ENCODE measurements at places on chromosomes 6 and 20. TPM values are rescaled to one million over a fixed set of nuclear protein-coding genes. Genes with fewer than 3 reads are reported as not detected.
A peak's percentile ranks its signal among the peaks of the same experiment; 100 is the strongest.

GRCh38 chr6:131685266-131685780 lies 15.9 kb downstream of the OR2A4 start:
- no peaks in the 10 kb centered on the region for H3K36me3 ChIP-seq
- no peak for DNase-seq
- H3K27me3 ChIP-seq: peaks cover 3% of the 10 kb centered on the region
- H3K27ac ChIP-seq: no peak overlapping the region
- H3K4me3 ChIP-seq: no peak overlapping the region

DNA sequence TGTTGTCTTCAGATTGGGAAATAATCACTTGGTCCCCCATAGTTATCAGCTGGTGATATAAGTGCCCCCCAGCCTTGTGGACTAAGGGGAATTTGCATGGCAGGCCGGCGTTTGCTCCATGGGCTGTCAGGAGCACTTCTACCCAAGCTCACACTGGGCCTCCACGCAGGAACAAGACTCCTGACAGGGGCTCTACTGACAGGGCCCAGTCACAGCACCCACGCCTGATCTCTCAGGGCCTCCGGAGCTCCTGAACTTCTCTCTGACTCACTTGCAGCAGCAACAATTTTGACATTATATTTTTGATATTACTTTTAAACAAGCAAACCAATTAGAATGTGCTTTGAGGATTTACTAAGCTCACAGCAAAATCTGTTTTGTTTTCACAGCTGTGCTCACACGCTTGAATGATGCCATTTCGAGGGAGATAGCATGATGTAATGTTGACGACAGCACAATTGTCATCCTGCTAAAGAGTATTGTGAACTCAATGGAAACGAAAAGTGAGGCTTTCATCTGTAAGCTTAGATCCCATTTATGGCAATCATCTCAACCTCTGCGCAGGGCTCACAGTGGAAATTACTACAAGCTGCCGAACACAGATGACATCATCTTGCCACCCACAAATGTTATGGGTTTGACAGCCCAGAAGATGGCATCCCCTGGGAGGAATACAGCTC lies 28.7 kb upstream of the TXNDC5 start:
- H3K4me1 ChIP-seq: no peaks in the 10 kb centered on the region
- DNase-seq: no peak

GRCh38 chr6:170262489-170263088 lies 28.3 kb downstream of the DLL1 start:
- no peak overlapping the region for H3K27ac ChIP-seq
- no peaks in the 10 kb centered on the region for H3K36me3 ChIP-seq
- no peak for DNase-seq
- no peak overlapping the region for H3K4me3 ChIP-seq

DNA sequence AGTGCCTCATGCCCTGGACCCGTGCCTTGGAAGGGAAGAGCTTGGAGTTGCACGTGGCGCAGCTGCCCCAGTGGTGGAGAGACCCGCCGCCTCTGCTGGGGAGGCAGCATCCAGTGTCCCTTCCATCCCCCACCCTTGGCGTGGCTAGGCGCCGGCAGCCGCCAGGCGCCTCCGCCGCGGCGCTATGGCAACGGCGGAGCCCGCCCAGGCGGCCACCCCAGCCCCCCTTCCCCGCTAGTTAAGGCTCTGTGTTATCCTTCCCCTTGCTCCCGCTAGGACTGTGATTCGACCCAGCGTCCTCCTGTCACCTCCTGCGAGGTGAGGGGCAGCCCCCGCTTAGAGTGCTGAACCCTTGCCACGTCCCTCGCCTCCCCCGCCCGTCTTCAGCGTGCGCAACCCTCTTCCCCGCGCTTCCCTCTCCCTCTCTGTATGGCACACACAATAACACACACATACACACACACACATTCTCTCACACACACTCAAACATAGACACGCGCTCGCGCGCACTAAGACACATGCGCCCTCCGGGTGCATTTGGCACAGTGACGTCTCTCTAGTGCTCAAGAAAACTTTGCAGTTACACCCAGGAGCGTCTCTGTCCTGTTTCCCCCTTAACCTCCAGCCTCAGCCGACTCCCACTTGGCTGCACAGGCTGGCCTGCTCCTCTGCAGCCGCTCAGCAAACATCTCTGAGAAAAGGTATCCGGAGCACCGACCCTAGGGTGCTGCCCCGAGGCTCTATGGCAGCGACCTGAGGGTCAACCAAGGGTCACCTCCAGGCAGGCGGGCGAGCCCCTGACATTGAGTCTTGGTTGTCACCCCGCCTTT lies 8.5 kb downstream of the GRIK2 start:
- 0 out of 2 replicates have a peak, but pooled peaks cover 8% of the 10 kb centered on the region for H3K4me1 ChIP-seq
- peak overlapping the region; percentile 20 for H3K27ac ChIP-seq
- H3K27me3 ChIP-seq: no peaks in the 10 kb centered on the region
- peak overlapping the region; percentile 54 for H3K4me3 ChIP-seq
- H3K36me3 ChIP-seq: no peaks in the 10 kb centered on the region

DNA sequence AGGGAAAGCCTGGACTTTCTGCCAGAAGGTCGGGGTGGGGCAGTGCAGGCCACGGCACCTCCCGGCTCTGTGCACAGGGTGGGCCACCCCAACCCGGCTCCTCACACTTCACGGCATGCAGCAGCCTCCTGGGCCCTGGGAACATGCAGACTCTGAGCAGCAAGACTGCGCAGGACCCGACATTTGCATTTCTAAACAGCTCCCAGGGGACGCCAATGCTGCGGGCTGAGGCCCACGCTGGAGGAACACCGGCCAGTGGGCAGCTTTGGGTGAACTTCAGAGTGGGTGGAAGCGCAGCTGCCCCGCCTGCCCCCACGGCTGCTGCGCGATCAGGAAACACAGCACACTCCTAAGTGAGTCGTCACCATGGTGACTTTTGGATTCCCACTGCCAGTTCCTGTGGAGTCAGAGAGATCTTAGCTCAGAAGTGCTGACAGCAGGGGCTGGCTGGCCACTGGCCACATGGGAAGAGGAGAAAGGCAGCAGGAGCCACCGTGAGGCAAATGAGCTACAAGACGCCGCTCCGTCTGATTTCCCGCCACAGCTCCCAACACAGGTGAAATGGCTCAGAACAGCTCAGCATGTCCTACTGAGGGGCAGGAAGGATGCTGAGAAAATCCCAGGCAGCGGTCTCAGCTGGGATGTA lies 52.1 kb downstream of the RNASET2 start:
- H3K4me3 ChIP-seq: no peak overlapping the region
- H3K4me1 ChIP-seq: no peaks in the 10 kb centered on the region
- H3K36me3 ChIP-seq: no peaks in the 10 kb centered on the region
- peaks cover 3% of the 10 kb centered on the region for H3K27me3 ChIP-seq

DNA sequence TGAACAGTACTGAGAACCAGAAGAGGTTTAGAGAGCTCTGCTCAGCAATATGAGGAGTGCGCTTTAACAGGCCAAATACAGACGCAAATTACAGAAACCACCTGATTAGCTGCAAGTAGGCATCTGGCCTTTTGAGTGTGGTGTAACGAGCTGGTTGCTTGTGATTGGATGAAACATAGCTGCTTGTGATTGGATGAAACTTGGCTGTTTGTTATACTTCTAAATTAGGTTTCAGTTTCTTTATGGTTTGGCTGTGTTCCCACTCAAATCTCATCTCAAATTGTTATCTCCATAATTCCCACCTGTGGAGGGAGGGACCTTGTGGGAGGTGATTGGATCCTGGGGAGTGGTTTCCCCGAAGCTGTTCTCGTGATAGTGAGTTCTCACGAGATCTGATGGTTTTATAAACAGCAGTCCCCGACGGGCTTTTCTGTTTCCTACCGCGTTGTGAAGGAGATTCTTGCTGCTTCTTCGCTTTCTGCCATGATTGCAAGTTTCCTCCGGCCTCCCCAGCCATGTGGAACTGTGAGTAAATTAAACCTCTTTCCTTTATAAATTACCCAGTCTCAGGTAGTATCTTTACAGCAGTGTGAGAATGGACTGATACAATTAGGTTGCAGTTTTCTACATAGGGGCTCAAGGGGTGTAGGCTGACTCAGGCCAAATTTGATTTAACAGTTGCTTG lies 655.9 kb upstream of the MAN1A1 start:
- H3K27me3 ChIP-seq: no peaks in the 10 kb centered on the region
- H3K4me3 ChIP-seq: no peak overlapping the region
- no peaks in the 10 kb centered on the region for H3K36me3 ChIP-seq
- no peak for DNase-seq

DNA sequence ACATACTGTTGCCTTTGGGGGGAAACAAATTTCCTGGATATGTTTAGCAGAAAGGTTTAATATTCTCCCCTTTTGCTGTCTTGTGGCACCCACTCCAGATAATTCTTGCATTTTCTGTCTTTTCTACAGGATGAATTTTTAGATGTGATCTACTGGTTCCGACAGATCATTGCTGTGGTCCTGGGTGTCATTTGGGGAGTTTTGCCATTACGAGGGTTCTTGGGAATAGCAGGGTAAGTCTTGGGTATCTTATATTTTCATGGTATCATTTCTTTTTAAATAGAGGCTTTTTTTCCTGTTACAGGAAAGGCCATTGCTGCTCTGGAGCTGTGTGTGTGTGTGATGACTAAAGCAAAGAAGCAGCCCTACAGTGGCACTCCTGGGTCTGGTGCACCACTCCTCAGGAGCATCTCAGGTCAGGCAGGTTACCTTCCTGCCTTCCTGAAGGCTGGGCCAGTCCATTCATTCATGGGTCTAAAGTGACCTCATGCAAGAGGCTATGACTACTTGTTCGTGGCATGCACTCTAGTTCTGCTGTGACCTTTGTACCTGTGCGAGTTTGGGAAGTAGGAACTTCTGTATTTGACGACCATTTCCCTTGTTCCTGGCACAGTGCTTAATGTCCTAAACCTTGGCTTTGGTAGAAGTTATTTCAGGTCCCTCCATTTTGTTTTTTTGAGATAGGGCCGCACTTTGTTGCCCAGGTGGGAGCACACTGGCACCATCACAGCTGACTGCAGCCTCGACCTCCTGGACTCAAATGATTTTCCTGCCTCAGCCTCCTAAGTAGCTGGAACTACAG lies 2.2 kb downstream of the RAB5IF start:
- H3K4me3 ChIP-seq: no peak overlapping the region
- peaks cover 4% of the 10 kb centered on the region for H3K4me1 ChIP-seq
- H3K27ac ChIP-seq: no peak overlapping the region
- DNase-seq: no peak
- peaks cover 33% of the 10 kb centered on the region for H3K36me3 ChIP-seq

DNA sequence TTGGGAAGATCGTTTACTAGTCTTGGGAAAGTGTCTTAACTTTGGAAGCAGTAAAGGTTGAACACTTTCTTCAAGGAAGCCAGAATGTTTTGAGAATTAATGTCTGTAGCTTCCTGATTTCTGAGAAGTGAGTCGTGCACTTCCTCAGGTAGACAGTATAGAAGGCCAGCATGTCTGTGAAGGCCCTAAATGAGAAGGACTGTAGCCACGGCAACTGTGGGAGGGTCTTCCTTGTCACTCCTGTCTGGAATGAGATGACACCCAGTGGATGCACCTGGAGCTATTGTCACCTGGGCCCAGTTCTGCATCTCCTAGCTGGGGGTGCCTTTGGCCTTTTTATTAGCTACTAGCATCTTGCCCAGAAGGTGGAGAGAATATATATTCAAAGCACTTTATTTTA lies 8.8 kb downstream of the STX16 start:
- H3K27me3 ChIP-seq: no peaks in the 10 kb centered on the region
- DNase-seq: no peak

DNA sequence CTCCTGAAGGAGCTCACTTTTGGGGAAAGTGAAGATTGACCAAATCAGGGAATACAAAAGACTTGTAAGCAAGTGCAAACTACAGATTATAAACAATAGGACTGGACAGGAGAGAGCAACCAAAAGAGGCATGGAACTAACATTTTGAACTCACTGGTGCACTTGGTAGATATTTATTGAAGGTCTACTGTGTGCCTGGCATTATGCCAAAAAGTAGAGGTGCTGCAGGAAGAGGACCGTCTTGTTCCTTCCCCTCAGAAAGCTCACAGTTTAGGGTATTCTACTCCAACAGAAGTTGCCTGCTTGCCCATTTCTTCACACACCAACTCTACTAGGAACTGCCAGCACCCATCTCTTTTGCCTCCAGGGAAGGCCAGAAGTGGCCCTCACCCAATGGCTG lies 10.0 kb upstream of the TSHZ2 start:
- no peak for DNase-seq
- H3K27ac ChIP-seq: no peak overlapping the region
- no peak overlapping the region for H3K4me3 ChIP-seq

GRCh38 chr6:162184465-162184864 lies 543.1 kb downstream of the PRKN start:
- H3K4me3 ChIP-seq: no peak overlapping the region
- H3K4me1 ChIP-seq: no peaks in the 10 kb centered on the region
- no peaks in the 10 kb centered on the region for H3K27me3 ChIP-seq
- H3K36me3 ChIP-seq: no peaks in the 10 kb centered on the region

DNA sequence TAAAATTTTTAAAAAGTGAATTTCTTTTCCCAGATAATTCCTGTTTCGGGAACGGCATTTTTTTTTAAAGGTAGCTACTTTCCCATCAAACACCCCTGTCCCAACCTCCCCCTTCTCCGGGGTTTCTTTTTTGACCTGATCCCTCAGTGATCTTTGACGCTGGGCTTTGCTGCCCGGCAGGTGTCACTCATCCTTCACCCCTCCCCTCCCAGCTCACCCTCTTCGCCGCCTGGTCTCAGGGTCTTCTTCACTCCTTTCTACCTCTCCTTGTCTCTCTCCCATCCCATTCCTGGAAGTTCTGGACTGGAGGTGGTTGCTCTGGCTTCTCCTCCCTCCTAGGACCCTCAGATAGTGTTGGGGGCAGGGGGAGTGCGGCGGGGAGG lies 329 bp upstream of the GPR6 start:
- H3K27me3 ChIP-seq: peaks cover 4% of the 10 kb centered on the region
- no peaks in the 10 kb centered on the region for H3K4me1 ChIP-seq
- H3K27ac ChIP-seq: no peak overlapping the region
- no peak for DNase-seq

GRCh38 chr6:140620496-140620895 lies 1246.0 kb upstream of the CITED2 start:
- peak overlapping the region; percentile 15 for H3K27ac ChIP-seq
- no peak for DNase-seq
- H3K4me3 ChIP-seq: no peak overlapping the region
- H3K36me3 ChIP-seq: no peaks in the 10 kb centered on the region

GRCh38 chr6:109793792-109794191 lies 102.7 kb downstream of the FIG4 start:
- H3K27ac ChIP-seq: no peak overlapping the region
- H3K36me3 ChIP-seq: no peaks in the 10 kb centered on the region
- DNase-seq: peak; percentile 98

DNA sequence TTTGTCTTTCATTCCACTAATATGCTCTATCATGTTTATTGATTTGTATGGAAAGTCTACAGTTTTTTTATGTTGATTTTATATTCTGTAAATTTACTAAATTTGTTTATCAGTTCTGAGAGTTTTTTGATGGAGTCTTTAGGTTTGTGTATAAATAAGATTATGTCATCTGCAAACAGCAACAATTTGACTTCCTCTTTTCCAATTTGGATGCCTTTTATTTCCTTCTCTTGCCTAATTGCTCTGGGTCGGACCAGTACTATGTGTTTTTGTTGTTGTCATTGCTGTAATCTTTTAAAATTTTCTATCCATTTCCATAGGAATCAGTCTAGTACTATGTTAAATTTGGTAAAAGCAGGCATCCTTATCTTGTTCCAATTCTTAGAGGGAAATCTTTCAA lies 31.5 kb upstream of the POLR1H start:
- H3K4me1 ChIP-seq: no peaks in the 10 kb centered on the region
- H3K27me3 ChIP-seq: no peaks in the 10 kb centered on the region
- H3K27ac ChIP-seq: no peak overlapping the region
- H3K36me3 ChIP-seq: no peaks in the 10 kb centered on the region
- DNase-seq: no peak

The TRIM40 gene
- total RNA-seq: not detected

The SNRNP48 gene
- 5.2 TPM for total RNA-seq

The TREM1 gene
- total RNA-seq: not detected
